ENCODE measurements at places on chromosomes 2 and 18.

DNA sequence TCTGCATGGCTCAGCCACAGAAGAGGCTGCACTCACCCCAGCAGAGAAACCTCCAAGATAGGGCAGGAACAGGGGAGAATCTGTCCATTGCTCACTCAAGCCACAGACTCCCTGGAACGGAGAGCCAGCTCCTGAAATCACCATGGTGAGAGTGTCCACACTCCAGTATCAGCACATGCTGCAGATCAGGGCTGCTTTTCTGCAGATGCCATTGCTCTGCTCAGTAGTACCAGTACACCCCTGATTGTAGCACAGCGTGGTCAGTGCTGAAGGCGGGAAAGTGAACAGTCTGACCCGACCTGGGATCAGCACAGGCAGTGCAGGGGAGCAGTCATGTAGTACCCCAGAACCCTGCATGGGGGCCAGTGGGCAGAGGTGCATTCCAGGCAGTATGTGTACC is 73.9 kb downstream of the GYPC start:
- no peak overlapping the region for H3K4me3 ChIP-seq
- H3K27me3 ChIP-seq: no peaks in the 10 kb centered on the region
- H3K27ac ChIP-seq: no peak overlapping the region
- no peaks in the 10 kb centered on the region for H3K36me3 ChIP-seq

- DNase-seq: no peak
- H3K27me3 ChIP-seq: no peaks in the 10 kb centered on the region
- no peak overlapping the region for H3K4me3 ChIP-seq
- H3K36me3 ChIP-seq: peaks cover 8% of the 10 kb centered on the region
- H3K27ac ChIP-seq: peak overlapping the region; percentile 71
Observed at GRCh38 chr18:49249521-49249920, 210.9 kb downstream of the DYM start.

- no peak for DNase-seq
- no peak overlapping the region for H3K27ac ChIP-seq
- H3K4me3 ChIP-seq: no peak overlapping the region
- no peaks in the 10 kb centered on the region for H3K27me3 ChIP-seq
- no peaks in the 10 kb centered on the region for H3K36me3 ChIP-seq
Observed at GRCh38 chr18:3683483-3683882, 233.5 kb downstream of the TGIF1 start.

DNA sequence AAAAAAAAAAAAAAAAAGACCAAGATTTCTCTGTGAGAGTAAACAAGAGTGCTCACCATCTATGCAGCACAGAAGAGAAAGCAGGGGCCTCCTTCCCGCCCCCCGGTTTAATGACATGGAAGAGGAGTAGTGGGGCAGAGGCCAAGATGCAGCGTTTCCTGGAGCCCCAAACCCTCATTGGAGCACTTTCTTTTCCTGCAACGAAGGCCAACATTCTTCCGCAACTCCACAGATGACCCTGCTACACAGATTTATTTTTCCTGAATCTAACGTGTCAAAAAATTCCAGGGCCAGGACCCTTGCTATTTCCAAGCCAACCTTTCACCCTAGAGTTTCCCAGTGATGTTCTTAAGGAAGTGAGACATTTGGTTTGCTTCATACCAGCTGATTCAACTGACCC is 189.6 kb downstream of the MIB1 start:
- no peak overlapping the region for H3K4me3 ChIP-seq
- no peaks in the 10 kb centered on the region for H3K4me1 ChIP-seq
- peaks cover 58% of the 10 kb centered on the region for H3K27me3 ChIP-seq

GRCh38 chr2:180101846-180102245 is 94.7 kb upstream of the CWC22 start:
- no peak for DNase-seq
- H3K27ac ChIP-seq: no peak overlapping the region
- no peaks in the 10 kb centered on the region for H3K36me3 ChIP-seq

GRCh38 chr2:233011268-233011650 is 1.8 kb downstream of the NGEF start:
- H3K27me3 ChIP-seq: no peaks in the 10 kb centered on the region
- H3K27ac ChIP-seq: no peak overlapping the region
- DNase-seq: no peak
- no peaks in the 10 kb centered on the region for H3K4me1 ChIP-seq
- H3K4me3 ChIP-seq: no peak overlapping the region

DNA sequence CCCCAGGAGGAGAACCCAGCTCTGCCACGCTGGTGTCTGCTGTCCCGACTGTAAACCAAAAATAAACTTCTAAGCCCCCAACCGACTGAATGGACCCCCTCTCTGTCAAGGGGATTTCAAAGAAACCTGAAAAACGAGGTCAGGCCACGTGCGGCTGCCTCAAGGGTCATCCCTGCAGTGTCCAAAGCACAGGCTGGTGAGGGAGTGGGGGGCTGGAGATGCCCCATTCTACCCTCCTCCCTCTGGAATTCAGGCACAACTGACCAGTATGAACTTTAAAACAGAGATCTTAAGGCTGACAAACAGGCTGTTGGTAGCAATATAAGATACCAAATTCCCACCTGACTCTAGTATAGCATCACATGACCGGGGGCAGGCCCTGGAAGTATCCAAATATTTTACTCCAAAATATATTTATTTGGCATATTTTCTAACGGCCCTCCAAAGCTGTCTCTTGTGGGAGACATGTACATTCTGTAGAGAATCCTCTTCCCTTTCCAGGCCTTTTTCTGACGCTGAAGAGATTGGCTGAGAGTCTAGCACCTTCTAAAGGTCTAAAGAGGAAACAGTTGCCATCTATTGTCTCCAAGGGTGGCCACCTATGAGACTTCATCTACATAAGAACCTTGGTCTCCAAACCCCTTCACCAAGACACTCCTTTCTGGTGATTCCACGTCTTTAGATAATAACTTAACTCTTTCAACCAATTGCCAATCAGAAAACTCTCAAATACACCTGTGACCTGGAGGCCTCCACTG is 40.4 kb upstream of the CTDP1 start:
- H3K27me3 ChIP-seq: peaks cover 70% of the 10 kb centered on the region
- no peaks in the 10 kb centered on the region for H3K36me3 ChIP-seq
- DNase-seq: no peak
- no peak overlapping the region for H3K27ac ChIP-seq

- no peak for DNase-seq
- no peak overlapping the region for H3K4me3 ChIP-seq
- H3K4me1 ChIP-seq: no peaks in the 10 kb centered on the region
- no peak overlapping the region for H3K27ac ChIP-seq
Observed at GRCh38 chr2:208320686-208321085, 54.6 kb downstream of the PIKFYVE start.

DNA sequence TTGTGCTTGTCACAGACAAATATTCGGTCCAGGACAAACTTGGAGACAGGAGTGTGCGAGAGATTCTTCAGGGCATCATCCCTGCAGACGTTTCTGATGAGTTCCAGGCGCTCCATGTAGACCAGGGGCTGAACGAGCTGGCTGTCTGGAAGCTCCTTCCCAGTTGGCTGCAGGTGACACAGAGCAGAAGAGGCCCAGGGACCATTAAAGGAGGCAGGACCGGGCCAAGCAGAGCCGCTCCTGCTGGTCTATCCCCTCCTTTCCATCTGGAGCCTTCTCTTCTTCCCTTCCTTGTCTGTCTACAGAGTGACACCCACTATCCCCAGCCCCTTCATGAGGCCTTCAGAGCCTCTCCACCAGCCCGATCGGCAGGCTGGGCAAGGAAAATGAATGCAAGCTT is 19.5 kb downstream of the CHST10 start:
- H3K27me3 ChIP-seq: no peaks in the 10 kb centered on the region
- H3K4me3 ChIP-seq: no peak overlapping the region
- peak; percentile 3 for DNase-seq
- H3K36me3 ChIP-seq: peaks cover 6% of the 10 kb centered on the region

GRCh38 chr18:38545071-38545470 is 979.5 kb upstream of the CELF4 start:
- no peaks in the 10 kb centered on the region for H3K27me3 ChIP-seq
- DNase-seq: no peak
- H3K27ac ChIP-seq: no peak overlapping the region
- H3K36me3 ChIP-seq: no peaks in the 10 kb centered on the region

DNA sequence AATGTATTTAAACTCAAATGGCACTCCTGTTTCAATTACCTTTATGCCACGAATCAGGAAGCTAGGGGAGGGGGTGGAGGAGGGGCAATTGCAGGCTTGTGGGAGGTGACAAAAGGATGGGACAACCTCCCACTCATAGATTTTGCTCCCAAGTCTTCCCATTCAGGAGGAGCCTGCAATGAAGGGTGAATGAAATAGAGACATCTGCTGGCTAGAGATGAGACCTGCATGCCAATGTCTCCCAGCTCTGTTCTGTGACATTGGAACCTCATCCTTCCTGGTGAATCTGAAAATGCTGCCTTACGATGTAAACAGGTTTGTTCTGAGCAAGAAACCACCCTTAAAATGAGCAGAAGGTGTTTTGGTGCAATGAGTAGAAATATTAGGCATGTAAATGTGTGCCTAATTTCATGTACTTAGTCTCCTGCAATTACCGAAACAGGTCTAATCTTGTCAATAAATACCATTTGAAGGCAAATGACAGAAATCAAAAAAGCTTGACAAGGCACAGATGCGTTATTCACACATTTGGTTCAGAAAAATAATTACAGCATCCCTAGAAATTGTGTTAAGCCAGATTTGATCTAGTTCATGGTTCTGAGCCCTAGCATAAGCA is 2.7 kb upstream of the PID1 start:
- peak; percentile 79 for DNase-seq
- H3K36me3 ChIP-seq: no peaks in the 10 kb centered on the region
- no peak overlapping the region for H3K27ac ChIP-seq
- H3K4me3 ChIP-seq: peak overlapping the region; percentile 47

GRCh38 chr2:63763391-63763941 is 78.2 kb upstream of the UGP2 start:
- H3K27ac ChIP-seq: no peak overlapping the region
- DNase-seq: no peak
- no peak overlapping the region for H3K4me3 ChIP-seq
- H3K27me3 ChIP-seq: no peaks in the 10 kb centered on the region

GRCh38 chr18:31100436-31101182 is 1.6 kb downstream of the DSC2 start:
- no peak for DNase-seq
- no peak overlapping the region for H3K4me3 ChIP-seq
- H3K4me1 ChIP-seq: no peaks in the 10 kb centered on the region
- H3K27ac ChIP-seq: no peak overlapping the region

DNA sequence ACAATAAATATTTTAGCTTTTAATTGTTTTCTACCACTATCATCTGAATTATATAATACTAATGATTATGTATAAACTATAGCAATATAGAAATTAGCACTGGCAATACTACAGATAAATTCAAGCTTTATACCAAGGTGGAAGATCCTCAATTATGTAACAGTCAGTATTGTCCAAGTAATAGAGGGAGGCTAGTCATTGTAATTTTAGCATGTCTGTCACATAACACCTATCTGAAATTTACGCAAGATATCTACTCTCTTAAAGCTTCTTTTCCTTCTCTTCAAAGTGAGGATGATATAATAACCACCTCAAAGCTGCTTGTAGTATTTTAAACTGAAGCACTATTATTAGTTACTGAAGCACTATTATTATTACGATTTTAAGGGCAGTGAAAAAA is 12.2 kb downstream of the KCNJ3 start:
- no peak overlapping the region for H3K4me3 ChIP-seq
- no peaks in the 10 kb centered on the region for H3K27me3 ChIP-seq
- no peaks in the 10 kb centered on the region for H3K4me1 ChIP-seq
- H3K36me3 ChIP-seq: no peaks in the 10 kb centered on the region
- H3K27ac ChIP-seq: no peak overlapping the region

DNA sequence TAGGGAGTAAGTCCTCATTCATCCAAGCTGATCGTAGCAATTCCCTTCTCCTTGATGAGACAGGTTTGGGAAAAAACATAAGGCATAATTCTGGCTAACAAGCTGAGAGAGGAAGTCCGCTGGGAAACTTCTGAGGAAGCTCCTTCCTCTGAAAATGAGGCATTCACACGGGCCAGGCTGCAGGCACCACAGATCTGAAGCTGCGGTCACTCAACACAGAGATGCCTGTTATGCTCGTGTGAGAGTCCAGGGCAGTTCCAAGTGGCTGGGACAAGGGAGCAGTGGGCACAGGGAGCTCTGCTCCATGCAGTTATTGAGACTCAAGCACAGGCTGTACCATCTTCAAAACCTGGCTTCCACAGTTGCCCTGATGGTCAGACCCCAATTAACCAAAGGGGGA is 200.9 kb upstream of the ID2 start:
- H3K27me3 ChIP-seq: no peaks in the 10 kb centered on the region
- H3K4me3 ChIP-seq: no peak overlapping the region
- peaks cover 32% of the 10 kb centered on the region for H3K4me1 ChIP-seq
- DNase-seq: no peak
